Eye (tissue), 1 donor: ENCODE measurements at places on chromosomes 7 and 10.
A peak's percentile ranks its signal among the peaks of the same experiment; 100 is the strongest.

GRCh38 chr10:93554316-93554663, 12.2 kb upstream of the FFAR4 start:
- DNase-seq, result no peak

DNA sequence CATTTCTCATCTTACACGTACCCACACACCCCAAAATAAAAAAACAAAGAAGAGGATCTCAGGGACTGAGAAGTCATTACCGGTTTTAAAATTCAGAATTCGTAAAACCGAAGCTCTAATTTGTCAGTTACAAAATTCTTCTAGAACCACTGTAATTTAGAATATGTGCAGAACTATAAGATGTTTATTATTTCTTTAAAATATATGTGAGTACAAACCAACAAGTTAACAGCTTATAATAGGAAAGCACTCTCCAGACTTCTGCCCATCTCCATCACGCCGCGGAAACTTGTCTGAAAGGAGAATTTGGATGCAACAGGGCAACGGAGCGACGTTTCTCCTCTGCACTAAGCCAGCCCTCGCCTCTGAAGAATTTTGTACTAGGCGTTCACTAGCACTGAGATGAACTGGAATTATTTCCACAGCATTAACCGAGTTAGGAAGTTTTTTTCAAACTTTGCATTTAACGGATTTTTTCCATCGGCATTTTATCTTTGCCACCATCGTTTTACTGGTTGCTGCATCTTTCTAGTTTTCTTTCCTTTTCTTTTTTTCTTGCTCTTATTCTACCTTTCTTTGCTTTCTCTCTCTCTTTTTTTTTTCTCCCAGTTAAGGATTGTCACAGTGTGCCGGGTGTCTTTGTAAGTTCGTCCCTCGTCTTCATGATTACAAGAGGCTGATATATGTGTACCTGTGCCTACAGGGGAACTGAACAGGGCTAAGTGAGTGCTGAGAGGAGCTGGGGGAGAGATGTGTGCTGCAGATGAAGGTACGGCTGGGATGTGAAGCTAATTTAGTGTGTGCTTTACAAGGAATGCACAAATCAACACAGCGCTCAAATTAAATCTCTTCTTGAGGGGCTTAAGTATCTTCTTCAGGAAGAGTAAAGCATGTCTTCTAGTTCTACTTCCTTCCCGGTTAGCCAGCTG, 295.9 kb upstream of the NFE2L3 start:
- peak; percentile 79 for DNase-seq

GRCh38 chr10:107576746-107577145, 412.2 kb upstream of the SORCS1 start:
- DNase-seq, result peak; percentile 33

- no peak for DNase-seq
These were observed 60.0 kb upstream of the LANCL2 start for GRCh38 chr7:55305135-55305534.

GRCh38 chr7:18754766-18755165, 259.2 kb downstream of the HDAC9 start:
- DNase-seq, result no peak

DNA sequence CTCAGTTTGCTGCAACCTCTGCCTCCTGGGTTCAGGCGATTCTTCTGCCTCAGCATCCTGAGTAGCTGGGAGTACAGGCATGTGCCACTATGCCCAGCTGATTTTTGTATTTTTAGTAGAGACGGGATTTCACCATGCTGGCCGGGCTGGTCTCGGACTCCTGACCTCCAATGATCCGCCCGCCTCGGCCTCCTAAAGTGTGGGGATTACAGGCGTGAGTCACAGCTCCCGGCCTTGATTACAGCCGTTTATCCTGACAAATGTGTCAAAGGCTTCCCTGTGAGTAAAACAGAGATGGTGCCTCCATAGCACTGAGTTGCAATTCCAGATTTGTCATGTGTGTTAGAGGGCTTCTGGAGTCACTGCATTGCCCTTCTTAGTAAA, 273.7 kb downstream of the CCDC3 start:
- no peak for DNase-seq

DNA sequence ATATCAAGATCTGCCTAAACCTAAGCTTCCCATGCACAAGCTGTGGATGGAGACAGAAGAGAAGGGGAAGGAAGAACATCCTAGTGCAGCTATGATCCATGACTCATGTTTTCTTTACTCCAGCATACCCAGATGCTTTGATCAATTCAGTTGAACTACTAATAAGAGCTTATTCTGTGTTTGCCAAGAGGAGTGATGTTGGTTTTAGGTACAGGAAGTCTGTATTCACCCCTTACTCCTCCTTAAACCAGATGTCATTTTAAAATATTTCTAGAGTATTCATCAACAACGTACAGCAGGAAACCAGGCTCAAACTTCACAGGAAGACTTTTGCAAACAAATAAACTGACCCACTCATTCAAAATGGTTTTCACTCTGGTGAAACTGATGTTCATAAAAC, 29.2 kb downstream of the PANK1 start:
- no peak for DNase-seq
